ACHN (cell line): ENCODE measurements at places on chromosomes 4 and X.

GRCh38 chr4:70996018-70996360, 2.5 kb downstream of the DCK start:
- DNase-seq = no peak

- DNase-seq = no peak
Observed at GRCh38 chr4:80587871-80588385, 252.4 kb downstream of the CFAP299 start.

GRCh38 chr4:85058551-85058950, 92.1 kb upstream of the WDFY3 start:
- no peak for DNase-seq

- DNase-seq = no peak
Observed at GRCh38 chr4:188029114-188029513, 33.5 kb downstream of the ZFP42 start.

- DNase-seq = no peak
Observed at GRCh38 chr4:92488496-92488895, 184.7 kb downstream of the GRID2 start.

GRCh38 chr4:156886481-156886880, 85.1 kb downstream of the PDGFC start:
- DNase-seq = no peak

GRCh38 chr4:101191302-101192098, 155.8 kb downstream of the PPP3CA start:
- DNase-seq = no peak

GRCh38 chr4:98584265-98584664, 74.1 kb downstream of the TSPAN5 start:
- no peak for DNase-seq

GRCh38 chr4:36930562-36931111, 313.9 kb upstream of the NWD2 start:
- no peak for DNase-seq

GRCh38 chr4:3471886-3472285, 8.8 kb downstream of the DOK7 start:
- DNase-seq = no peak

- DNase-seq = no peak
Observed at GRCh38 chr4:19927381-19927780, 324.3 kb upstream of the SLIT2 start.

- DNase-seq = no peak
Observed at GRCh38 chrX:98795636-98796035, 1614.4 kb downstream of the PCDH19 start.

DNA sequence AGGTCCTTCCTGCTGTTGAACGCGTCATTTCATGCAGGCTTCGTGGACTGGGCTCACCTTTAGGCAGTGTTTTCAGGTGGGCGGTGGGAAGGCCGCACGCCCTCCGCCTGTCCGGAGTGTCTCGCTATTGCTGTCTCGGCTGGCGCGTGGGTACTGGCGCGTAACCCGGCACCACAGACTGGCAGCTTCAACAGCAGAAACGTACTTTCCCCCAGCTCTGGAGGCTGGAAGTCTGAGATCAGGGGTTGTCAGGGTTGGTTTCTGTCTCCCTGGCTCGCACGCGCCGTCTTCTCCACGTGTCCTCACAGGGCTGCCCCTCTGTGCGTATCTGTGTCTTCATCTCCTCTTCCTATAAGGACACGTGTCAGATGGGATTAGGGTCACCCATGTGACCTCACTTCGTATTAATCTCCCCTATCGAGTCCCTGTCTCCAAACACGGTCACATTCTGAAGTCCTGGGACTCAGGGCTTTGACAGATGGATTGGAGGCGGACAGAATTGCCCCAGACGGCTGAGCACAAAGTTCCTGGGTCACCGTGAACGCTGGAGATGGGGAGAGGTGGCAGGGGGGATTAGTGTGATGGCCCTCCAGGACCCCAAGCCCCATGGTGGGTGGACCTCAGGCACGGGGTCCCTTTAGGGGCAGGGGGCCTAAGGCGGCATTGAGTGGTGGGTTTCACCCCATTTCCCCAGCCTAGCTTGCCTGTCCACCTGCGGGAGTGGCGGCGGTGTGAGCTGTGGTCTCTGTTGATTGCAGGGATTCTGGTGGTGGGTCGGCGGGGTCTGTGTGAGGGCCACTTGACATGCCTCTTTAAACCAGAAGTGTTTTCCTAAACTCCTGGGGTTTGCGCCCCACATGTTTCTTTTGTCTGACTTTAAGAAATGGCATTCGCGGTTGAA, 83.4 kb upstream of the LRPAP1 start:
- no peak for DNase-seq

DNA sequence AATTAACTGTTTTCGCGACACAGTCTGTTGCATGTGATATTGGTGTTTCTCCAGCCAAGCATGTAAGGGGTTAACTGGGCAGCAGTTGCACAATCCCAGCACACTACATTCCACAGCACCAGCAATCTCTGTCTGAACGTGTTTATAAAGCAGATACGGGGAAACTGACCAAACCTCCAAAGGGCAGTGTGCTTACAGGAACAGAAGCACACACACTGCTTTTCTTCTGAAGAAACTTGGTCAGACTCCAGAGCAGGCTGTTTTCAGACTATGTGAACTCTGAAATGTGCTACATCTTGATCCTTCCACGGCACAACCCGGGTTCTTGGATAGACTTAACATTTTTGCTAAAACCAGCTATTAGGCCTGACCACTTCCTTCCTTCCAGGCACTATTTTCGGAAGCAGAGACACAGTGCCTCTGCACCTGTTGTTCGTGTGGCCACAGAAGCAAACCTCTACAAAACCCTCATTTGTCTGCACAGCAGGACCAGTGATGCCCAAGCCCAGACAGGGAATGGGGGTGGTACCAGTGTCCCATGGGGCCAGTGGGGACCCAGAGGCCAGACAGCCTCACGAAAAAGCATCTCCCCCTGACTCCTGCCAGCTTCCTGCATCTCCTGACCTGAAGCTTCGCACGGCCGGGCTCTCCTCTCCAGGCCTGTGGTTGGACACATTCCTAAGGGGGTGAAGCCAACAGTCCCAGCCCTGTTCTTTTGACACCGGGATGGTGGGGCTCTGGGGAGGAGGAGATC, 90.1 kb downstream of the IRF2 start:
- peak; percentile 64 for DNase-seq

GRCh38 chr4:7412554-7412912, 22.2 kb downstream of the PSAPL1 start:
- no peak for DNase-seq

GRCh38 chrX:36445566-36445965, 526.0 kb downstream of the CFAP47 start:
- no peak for DNase-seq

GRCh38 chr4:25925486-25926201, 11.6 kb downstream of the SMIM20 start:
- DNase-seq = peak; percentile 33

GRCh38 chrX:39826813-39827543, 270.8 kb downstream of the BCOR start:
- no peak for DNase-seq

DNA sequence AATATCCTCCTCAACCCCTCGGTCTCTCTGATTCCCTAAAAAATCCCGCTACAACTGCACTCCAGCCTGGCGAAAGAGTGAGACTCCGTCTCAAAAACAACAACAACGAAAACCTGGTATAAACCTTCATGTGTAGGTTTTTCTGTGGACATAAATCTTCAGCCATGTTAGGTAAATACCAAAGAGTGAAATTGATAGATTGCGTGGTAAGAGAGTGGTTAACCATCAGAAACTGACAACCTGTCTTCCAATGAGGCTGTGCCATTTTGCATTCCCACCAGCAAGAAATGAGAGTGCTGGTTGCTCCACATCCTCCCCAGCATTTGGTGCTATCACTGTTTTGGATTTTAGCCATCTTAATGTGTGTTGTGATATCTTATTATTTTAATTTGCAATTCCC, 10.9 kb downstream of the TBC1D19 start:
- DNase-seq = no peak

DNA sequence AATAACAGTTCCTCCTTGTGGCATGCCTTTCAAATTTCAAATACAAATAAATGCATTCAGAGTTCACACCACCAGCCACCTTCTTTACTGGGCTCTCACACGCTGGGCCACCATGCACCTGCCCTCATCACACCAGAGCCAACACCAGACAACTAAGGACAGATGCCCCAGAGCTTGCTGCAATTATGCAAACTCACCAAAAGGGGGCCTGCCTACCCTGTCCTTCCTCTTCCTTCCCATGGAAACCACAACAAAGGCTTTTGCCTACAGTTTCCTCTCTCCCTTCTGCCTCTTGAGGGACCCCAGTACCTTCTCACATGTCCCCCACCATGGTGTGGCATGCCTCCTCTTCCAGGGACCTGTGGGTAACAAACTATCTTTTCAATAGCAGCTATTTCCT, 1333.9 kb upstream of the TENM3 start:
- peak; percentile 50 for DNase-seq

DNA sequence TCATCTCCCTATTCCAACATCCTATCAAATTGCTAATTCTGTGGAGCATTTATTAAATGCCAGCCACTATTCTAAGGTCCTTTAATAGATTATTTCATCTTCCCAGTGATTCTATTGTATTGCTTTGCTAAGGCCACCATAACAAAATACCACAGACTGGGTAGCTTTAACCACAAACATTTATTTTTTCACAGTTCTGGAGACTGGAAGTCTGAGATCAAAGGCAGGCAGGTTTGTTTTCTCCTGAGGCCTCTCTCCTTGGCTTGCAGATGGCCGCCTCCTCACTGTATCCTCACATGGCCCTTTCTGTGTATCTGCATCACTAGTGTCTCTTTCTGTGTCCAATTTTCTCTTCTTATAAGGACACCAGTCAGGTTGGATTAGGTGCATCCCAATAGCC, 64.5 kb downstream of the CPE start:
- no peak for DNase-seq

DNA sequence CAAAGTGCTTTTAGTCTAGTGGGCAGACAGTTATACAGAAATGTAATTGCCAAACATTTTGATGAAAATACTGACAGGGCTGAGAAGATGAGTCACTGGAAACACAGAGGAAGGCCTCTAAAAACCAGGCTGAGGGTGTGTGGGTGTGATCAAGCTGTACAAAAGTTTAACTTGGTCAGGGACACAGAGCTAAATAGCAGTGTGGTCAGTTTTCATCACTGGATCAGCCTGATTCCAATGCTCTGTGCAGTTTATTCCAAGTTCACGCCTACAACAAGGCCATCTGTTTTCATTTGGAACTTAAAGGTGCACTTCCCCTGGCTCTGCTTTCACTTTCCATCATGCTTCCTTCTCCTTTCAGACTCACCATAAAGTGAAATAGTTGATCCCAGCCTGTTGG, 10.6 kb downstream of the CENPVL3 start:
- DNase-seq = no peak

DNA sequence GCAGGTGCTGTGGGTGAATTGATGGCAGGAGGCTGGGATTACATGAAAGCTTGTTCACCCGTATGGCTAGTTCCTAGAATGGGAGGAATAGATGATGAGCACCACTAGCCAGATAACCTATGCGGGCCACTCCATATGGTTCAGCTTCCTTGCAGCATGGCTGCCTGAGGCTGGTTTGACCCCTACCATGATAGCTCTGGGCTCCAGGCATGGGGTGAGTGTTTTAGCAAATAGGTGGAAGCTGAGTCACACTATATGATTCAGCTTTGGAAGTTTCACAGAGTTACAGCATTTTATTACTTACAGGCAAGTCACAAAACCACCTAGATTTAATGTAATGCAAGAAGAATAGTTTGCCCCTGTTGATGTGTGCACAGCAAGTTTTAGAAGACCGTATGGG, 603.2 kb downstream of the STIM2 start:
- peak; percentile 32 for DNase-seq

- DNase-seq = peak; percentile 19
Observed at GRCh38 chrX:22686138-22686541, 313.6 kb upstream of the DDX53 start.

DNA sequence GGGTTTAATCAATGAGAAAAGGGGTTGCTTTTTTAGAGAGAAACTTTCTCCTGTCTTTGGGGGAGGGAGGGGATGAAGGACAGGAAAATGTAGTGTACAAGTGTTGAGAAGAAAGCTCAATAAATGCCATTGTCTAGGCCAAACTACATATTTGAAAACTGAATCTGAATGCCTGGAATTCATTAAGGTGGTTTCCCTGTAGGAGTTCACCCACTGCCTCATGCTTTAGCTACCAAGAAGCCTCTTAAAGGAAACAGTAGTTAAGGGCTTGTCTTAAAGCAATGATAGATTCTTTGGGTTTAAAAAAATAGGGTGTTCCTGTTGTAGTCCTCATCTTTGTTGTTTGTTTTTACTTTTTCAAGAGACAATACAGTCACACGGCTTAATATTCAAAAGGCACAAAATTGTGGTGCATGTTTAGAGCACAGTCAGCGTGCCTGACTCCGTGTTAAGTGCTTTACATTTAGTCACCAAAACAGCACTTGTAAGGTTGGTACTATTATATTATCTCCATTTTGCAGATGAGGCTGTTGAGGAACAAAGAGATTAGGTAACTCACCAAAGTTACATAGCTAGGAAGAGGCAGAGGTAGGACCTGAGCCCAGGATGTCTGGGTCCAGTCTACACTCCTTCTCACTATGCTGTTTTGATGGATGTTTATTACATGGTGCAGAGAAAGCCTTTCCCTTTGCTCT, 46.0 kb downstream of the FNIP2 start:
- DNase-seq = no peak

DNA sequence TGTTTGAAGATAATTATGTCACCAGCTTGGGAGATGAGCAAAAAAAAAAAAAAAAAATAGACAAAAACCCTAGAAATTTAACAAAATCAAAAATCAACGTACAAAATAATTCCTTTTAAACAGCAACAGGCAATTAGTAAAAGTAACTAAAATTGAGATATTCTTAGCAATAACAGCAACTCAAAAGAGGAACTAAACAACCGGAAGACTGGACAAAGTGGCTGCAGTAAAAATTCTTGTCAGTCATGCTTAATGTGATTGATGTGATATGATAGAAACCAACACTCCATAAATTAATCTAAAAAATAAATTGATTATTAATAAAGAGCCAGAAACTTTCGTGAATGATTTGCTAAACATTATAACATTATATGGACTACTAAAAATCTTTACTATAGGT, 1534.6 kb upstream of the AGA start:
- DNase-seq = no peak

- DNase-seq = peak; percentile 3
Observed at GRCh38 chrX:14916017-14916674, 42.9 kb downstream of the MOSPD2 start.

GRCh38 chrX:20971250-20971649, 403.0 kb upstream of the CNKSR2 start:
- DNase-seq = no peak

DNA sequence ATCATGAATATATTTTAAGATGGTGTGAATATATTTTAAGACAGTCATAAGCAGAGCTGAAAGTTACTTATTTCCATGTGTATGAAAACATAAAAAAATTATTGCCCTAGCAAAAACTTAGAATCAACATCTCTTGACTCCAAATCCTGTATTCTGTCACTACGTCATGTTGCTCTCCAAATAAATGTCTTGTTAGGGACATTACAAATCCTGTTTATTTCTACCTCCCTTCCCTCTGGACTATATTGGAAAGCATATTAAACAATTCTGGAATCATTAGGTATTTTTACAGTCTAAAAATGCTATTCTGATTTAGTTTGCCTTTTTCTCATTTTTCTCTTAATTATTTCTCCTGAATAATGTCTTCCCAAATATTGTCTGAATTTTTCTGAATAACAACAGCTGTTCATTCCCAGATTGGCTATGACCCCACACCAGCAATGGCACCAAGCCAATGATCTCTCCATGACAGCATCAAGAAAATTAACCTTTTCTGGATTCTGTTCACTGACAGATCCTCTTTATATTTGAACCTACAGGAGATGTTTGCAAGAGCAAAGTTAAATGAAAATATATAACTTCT, 523.1 kb downstream of the IQCM start:
- no peak for DNase-seq

- no peak for DNase-seq
Observed at GRCh38 chr4:109365939-109366338, 63.5 kb upstream of the COL25A1 start.

GRCh38 chr4:41430792-41431191, 107.2 kb upstream of the LIMCH1 start:
- no peak for DNase-seq
